ENCODE measurements at places on chromosomes 2 and 18.
A peak's percentile ranks its signal among the peaks of the same experiment; 100 is the strongest.

GRCh38 chr2:154696369-154696768 lies 2.1 kb upstream of the KCNJ3 start:
- H3K4me1 ChIP-seq = no peaks in the 10 kb centered on the region
- no peak overlapping the region for H3K4me3 ChIP-seq
- no peaks in the 10 kb centered on the region for H3K36me3 ChIP-seq
- no peak overlapping the region for H3K27ac ChIP-seq
- DNase-seq = no peak

DNA sequence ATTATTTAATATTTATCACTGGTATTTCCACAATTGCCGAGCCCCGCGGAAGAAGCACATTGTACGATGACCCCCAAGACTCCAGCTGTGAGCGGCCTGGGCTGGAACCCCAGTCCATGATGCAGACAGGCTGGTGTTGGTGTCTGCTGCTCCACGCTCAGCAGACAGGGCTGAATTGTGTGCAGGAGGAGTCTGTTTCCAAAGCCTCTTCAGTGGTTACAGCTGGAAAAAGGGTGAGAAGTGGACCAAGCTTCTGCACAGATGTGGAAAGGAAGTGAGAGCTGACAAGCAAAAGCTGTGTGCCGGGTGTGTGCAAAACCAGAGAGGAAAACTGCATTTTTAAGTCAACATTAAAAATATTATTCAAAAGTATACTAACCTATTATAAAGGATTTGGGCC lies 500.4 kb downstream of the GALR1 start:
- no peaks in the 10 kb centered on the region for H3K4me1 ChIP-seq
- no peaks in the 10 kb centered on the region for H3K36me3 ChIP-seq
- no peak overlapping the region for H3K4me3 ChIP-seq
- DNase-seq = no peak
- no peak overlapping the region for H3K27ac ChIP-seq

DNA sequence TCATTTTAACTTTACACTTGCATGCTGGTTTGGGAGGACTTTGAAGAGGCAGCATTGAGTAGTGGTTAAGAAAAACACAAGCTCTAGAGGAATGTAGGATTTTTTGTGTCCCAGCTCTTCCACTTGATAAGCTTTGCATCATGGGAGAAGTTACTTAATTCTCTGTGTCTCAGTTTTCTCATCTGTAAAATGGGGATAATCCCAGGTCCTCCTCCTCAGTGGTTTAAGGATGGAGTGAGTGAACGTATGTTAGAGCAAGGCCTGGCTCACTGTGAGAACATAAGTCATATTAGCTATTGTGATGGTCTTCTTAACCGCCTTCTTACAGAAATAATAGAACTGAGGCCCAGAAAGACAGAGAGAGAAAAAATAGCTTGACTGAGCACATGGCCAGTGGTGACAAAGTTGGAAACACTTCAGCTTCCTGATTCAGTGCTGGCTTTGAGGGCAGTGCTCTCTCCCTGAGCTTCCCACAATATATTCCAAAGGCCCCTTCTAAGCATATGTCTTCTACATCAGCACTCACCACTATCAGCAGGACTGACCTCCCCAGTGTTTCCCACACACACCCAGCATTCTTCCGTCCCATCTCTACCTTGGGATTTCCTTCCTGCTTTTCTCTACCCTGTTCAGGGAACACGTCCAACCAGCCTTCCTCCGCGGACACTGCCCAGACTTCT lies 214.9 kb upstream of the TNP1 start:
- no peak overlapping the region for H3K4me3 ChIP-seq
- H3K36me3 ChIP-seq = no peaks in the 10 kb centered on the region
- no peak overlapping the region for H3K27ac ChIP-seq
- DNase-seq = no peak

GRCh38 chr2:51553476-51553875 lies 521.5 kb upstream of the NRXN1 start:
- no peaks in the 10 kb centered on the region for H3K4me1 ChIP-seq
- no peak overlapping the region for H3K4me3 ChIP-seq
- no peak for DNase-seq
- no peaks in the 10 kb centered on the region for H3K27me3 ChIP-seq
- H3K36me3 ChIP-seq = no peaks in the 10 kb centered on the region

- no peak overlapping the region for H3K4me3 ChIP-seq
- DNase-seq = no peak
- H3K36me3 ChIP-seq = peaks cover 3% of the 10 kb centered on the region
- peaks cover 19% of the 10 kb centered on the region for H3K4me1 ChIP-seq
These were observed 18.0 kb upstream of the KLHL23 start for GRCh38 chr2:169715379-169716237.

DNA sequence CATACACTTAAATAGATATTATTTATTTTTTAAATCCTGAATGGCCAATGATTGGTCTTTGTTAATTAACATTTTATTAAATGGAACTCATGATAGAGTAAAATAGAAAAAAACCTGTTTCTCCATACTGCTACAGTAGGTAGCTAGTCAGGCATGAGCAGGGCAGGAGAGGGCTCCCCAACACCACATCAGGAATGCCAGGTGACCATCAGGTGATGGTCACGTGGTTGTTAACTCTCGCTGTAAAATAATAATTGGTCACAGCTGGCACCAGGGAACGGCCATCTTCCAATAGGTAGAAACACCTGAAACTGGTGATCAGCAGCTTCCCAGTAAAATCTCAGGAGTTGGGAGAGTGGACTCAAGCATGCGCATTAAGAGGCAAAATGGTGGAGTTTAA lies 172.2 kb downstream of the MEIS1 start:
- H3K36me3 ChIP-seq = no peaks in the 10 kb centered on the region
- H3K27ac ChIP-seq = no peak overlapping the region
- no peak for DNase-seq
- no peak overlapping the region for H3K4me3 ChIP-seq

DNA sequence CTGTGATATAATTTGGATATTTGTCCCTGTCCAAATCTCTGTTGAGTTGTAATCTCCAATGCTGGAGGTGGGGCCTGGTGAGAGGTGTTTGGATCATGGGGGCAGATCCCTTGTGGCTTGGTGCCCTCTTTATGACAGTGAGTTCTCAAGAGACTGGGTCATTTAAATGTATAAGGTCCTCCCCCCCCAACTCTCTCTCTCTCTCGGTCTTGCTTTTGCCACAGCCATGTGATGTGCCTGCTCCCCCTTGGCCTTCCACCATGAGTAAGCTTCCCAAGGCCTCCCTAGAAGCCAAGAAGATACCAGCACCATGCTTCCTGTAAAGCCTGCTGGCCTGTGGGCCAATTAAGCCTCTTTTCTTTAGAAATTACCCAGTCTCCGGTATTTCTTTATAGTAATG lies 58.6 kb downstream of the FN1 start:
- H3K36me3 ChIP-seq = peaks cover 11% of the 10 kb centered on the region
- H3K27me3 ChIP-seq = no peaks in the 10 kb centered on the region
- H3K4me1 ChIP-seq = no peaks in the 10 kb centered on the region
- no peak overlapping the region for H3K4me3 ChIP-seq
- no peak for DNase-seq

DNA sequence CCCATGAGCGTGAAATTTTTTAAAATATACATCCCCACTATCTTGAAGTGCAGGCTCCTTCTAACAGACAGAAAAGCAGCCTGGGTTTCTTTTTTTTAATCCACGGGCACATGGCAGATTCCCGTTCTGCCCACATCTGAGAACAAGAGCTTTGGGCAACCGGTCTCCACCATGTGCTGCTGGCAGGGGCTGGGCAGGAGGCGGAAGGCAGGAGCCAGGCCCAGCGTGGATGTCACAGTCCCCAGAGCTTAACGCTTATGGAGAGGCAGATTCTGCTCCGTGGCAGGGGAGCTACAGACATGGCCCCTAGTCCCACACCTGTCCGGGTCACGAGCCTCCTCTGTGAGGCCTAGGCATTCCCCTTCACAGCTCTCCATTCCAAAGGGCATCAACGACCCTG lies 503.0 kb upstream of the MYT1L start:
- no peaks in the 10 kb centered on the region for H3K4me1 ChIP-seq
- no peak overlapping the region for H3K4me3 ChIP-seq
- H3K27me3 ChIP-seq = no peaks in the 10 kb centered on the region
- no peaks in the 10 kb centered on the region for H3K36me3 ChIP-seq
- DNase-seq = peak; percentile 1

- DNase-seq = no peak
- no peaks in the 10 kb centered on the region for H3K4me1 ChIP-seq
- no peak overlapping the region for H3K27ac ChIP-seq
- H3K4me3 ChIP-seq = no peak overlapping the region
These were observed 2.2 kb upstream of the SLC4A5 start for GRCh38 chr2:74345272-74345943.

- peaks cover 40% of the 10 kb centered on the region for H3K4me1 ChIP-seq
- H3K27me3 ChIP-seq = no peaks in the 10 kb centered on the region
- DNase-seq = no peak
- H3K27ac ChIP-seq = peak overlapping the region; percentile 73
- H3K4me3 ChIP-seq = peak overlapping the region; percentile 60
These were observed 1.4 kb upstream of the HSBP1L1 start for GRCh38 chr18:79962835-79963657.

DNA sequence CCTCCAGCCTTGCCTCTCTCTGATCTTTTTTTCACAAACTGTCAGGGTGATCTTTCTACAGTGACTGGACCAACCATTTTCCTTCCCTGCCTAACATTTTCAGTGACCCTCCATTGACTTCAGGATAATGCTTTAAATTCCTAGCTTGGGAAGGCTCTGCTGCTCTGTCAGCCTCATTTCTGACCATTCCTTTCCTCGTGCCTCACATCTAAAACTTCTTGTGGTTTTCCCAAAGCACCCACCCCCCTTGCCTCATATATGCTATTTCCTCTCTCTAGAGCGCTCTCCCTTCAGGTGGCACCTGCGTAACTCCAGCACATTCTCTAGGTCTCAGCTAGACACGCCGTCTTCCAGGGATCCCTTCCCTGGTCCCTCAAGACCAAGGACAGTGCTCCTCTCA lies 37.2 kb downstream of the DRC1 start:
- H3K27ac ChIP-seq = no peak overlapping the region
- DNase-seq = no peak
- peaks cover 16% of the 10 kb centered on the region for H3K27me3 ChIP-seq
- peaks cover 3% of the 10 kb centered on the region for H3K4me1 ChIP-seq

DNA sequence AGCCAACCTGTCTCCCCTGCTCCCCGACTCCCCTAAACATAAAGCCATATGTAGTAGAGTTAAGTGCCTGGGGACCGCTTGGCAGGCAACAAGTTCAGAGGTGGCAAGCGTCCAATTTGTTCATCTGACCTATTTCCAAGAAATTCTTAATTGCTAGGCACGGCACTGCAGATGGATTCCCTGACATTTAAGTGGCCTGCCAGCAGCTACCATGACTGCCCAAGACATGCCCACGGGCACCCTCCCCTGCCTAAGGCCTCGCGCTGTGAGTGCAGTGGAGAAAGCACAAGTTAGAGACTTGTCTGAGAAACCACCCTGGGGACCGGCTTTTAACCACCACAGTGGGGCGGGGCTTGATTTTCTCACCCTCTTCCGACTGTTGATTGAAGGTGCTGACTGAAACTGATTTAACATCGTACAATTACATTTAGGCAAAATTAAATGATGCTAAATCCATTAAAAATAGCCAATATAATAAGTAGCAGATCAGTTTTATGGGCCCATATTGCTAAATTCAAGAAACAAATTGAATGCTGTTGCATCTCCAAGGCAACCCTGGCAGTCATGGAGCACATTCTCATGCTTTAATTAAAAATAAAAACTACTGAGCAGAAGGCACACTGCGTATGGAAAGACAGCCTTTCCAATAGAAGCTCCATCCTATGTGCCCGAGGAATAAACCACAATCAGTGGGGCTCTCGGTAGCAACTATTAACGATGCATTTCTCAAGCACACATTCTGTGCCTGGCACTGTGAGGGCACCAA lies 163.6 kb upstream of the ACAA2 start:
- no peak for DNase-seq
- no peak overlapping the region for H3K27ac ChIP-seq
- peaks cover 8% of the 10 kb centered on the region for H3K27me3 ChIP-seq
- H3K4me3 ChIP-seq = no peak overlapping the region
- no peaks in the 10 kb centered on the region for H3K4me1 ChIP-seq

GRCh38 chr2:128513961-128514283 lies 195.3 kb upstream of the HS6ST1 start:
- peaks cover 5% of the 10 kb centered on the region for H3K27me3 ChIP-seq
- H3K36me3 ChIP-seq = no peaks in the 10 kb centered on the region
- peaks cover 14% of the 10 kb centered on the region for H3K4me1 ChIP-seq

GRCh38 chr2:73297151-73297559 lies 3.8 kb upstream of the EGR4 start:
- DNase-seq = no peak
- no peaks in the 10 kb centered on the region for H3K4me1 ChIP-seq
- no peak overlapping the region for H3K4me3 ChIP-seq

Data from activated T-helper 2 cell treated with anti-CD3 and anti-CD28 coated beads, Interferon-gamma antibody, Interleukin-2, Interleukin-4, amounts not matched to agents 10 μg/mL and 5 μg/mL and 100 μg/mL, durations not matched to agents 14 hours and 24 hours and 36 hours (primary cell).